ENCODE measurements at places on chromosomes 1 and 21. TPM values are rescaled to one million over a fixed set of nuclear protein-coding genes. Genes with fewer than 3 reads are reported as not detected.

The TMEM54 gene
- 16.5 TPM for total RNA-seq

The SHE gene
- total RNA-seq, result not detected

The PLCH2 gene
- total RNA-seq, result not detected

The FOXD3 gene
- total RNA-seq, result not detected

The IGSF21 gene
- not detected for total RNA-seq

The FMO5 gene
- 2.7 TPM for total RNA-seq

The UBE2U gene
- not detected for total RNA-seq

The SSX2IP gene
- total RNA-seq, result 10.9 TPM

The ANKRD34A gene
- 0.59 TPM for total RNA-seq

The PGBD5 gene
- total RNA-seq, result 0.29 TPM
